ENCODE measurements at places on chromosomes 5 and 9.

- DNase-seq = no peak
Observed at GRCh38 chr5:168773226-168773625, 194.1 kb upstream of the PANK3 start.

DNA sequence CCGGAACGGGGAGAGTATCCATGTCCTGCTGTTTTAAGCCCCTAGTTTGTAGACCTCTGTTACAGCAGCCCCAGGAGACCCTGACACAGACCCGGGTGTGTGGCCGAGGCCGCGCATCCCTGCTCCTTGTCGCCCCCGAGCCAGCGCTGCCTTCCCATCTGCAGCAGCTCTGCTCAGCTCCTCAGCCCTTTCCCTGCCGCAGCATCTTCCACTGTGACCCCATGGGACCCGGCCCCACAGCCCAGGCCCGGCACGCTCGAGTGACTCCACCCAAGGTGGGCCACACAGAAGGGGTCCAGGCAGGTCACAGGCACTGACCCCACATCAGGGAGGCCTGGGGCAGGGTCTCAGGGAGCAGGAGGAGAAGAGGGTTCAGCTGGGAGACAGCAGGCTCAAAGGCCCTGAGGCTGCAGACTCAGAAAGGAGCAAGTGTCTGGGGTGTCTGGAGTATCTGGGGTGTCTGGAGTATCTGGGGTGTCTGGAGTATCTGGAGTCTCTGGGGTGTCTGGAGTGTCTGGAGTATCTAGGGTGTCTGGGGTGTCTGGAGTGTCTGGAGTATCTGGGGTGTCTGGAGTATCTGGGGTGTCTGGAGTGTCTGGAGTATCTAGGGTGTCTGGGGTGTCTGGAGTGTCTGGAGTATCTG is 31.2 kb downstream of the LHX3 start:
- DNase-seq = no peak

- DNase-seq = no peak
Observed at GRCh38 chr5:7824995-7825394, 25.9 kb downstream of the CFAP90 start.

DNA sequence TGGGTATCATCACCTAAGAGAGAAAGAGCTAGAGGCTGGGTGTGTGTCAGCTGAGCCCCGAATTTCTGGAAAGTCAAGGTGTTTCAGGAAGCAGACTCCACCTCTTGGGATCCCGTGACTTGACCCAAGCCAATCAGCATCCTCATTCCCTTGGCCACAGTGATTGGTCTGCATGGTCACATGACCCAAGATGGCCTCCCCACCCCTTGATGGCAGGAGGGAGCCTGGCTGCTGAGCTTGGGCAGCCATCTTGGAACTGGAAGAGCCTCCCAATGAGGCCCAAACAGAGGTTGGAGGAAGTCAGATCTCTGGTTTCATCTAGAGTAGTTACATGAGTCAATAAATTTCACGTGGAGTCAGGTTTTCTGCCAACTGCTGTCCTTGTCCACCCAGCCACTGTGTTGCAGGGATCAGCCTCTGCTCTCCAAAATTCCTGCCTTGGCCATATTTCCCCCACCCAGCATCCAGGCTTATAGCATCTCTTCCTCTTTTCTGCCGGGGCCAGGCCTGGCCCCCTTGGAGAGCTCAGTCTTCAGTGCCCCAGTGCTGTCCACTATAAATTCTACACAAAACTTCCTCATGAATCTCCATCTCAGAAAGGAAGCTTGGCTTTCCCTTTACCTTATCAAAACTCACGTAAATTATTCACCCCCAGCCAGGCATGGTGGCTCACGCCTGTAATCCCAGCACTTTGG is 17.2 kb upstream of the SUSD3 start:
- no peak for DNase-seq

DNA sequence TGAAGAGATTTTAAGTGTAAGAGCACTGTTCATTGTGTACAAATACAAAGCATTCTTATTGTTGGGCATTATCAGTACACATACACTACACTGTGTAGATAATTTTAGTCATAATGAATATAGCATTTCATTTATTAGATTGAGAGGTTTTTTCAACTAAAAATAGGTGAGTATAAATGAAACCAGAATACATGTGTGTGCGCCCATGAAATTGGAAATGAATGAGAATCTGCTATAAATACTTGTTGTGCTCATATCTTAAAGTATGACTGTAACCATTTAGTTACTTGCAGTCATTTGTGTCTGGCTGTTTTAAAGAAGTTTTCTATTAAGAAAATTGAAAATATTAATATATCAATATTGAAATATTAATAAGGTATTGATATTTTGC is 189.0 kb upstream of the MEF2C start:
- DNase-seq = no peak

DNA sequence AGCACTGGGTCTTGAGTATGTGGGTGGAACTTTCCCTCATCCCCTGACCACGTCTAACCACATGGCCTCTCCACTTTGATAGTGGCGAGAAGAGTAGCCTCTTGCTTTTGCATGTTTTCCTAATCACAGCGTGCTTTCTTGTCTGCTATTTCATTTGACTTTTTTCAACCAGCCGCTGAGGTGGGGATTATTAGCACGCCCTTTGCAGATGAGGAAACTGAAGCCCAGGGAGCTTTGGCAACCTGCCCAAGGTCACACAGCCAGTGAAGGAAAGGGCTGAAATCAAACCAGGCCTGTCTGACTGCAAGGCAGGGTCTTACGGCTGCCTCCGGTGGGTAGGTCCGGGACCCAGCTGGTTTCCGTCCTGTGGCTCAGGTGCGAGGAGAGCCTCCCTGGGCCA is 106.5 kb upstream of the MSX2 start:
- DNase-seq = no peak

GRCh38 chr9:71795097-71795813 is 26.9 kb upstream of the CEMIP2 start:
- no peak for DNase-seq

- DNase-seq = no peak
Observed at GRCh38 chr5:1080432-1080831, 31.4 kb downstream of the SLC12A7 start.

GRCh38 chr5:139893873-139894272 is 98.3 kb downstream of the PSD2 start:
- no peak for DNase-seq

DNA sequence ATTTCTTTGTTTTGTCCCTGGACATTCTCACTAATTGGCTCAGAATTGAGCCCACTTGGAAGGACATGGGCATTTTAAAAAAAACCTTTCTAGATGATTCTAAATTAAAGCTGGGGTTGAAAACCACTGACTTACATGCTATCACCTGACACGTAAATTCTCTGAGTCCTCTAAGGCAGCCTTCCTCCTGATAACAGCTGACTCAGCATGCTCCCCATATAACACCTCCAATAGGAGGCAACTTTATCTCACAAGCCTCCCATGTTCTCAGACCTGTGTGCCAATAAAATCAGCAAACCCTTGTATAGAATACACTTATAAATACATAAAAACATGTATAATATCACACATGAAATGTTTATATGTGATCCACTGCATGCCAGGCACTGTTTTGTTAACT is 49.2 kb upstream of the AGXT2 start:
- no peak for DNase-seq

- no peak for DNase-seq
Observed at GRCh38 chr9:123003466-123003865, 30.0 kb upstream of the GPR21 start.

- no peak for DNase-seq
Observed at GRCh38 chr9:4375424-4376200, 75.7 kb upstream of the GLIS3 start.

DNA sequence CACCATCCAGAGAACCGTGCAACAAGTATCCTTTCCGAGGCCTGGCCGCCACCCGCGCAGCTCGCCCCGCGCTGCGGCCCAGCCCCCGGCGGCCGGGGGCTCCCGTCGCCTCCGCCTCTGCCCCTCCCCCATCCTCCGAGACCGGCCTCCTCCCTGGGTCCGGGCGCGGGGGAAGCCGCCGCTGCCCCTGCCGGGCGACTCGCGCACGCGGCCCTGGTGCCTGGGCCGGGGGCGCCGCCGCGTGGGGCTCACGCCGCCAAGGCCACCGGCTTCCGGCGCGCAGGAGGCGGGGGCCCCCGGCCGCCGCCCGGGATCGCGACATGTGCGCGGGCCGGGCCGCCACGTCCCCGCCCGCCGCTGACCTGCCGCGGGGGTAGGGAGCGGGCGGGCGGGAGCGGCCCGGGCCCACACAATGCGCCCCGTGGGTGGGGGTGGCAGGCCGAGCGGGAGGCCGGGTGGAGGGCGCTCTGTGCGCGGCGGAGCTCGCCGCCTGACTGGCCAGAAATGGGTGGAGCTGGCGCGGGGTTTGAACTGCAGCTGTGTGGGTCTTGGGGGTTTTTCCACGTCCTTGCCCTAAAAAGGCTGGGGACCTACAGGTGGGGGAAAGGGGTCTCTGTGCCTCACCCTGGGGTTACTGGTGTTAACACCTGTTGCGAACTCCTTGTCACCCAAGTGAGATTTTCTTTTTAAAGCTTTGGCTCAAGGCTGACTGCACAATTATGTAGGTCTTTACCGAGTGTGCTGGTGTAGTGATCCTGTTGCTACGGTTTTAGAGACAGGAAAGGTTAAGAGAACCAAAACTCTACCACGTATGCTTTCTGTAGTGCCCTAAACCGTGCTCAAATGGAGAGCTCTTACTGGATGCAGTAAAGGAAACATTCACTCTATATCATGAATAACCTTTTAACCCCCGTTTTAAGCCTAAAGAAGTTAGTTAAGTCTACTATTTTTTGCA is 32.3 kb downstream of the TNPO1 start:
- peak; percentile 13 for DNase-seq

DNA sequence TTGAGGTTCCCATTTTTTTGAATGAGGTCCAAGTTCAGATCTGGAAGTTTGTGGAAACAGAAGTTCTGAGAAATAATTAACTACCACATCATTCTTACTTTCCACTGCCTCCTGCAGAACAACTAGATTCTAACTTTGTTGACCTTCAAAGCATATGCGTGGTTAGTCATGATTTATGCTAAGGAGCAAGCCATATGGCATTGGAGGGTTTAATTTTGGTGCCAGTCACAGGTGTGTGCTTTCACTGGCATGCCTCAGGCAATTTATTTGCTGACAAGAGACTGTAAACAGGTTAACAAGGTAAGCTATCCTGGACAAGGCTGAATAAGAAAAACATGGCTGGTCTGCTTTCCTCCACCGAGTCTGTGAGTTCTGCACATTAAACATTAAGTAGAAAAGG is 31.5 kb downstream of the HMHB1 start:
- no peak for DNase-seq

DNA sequence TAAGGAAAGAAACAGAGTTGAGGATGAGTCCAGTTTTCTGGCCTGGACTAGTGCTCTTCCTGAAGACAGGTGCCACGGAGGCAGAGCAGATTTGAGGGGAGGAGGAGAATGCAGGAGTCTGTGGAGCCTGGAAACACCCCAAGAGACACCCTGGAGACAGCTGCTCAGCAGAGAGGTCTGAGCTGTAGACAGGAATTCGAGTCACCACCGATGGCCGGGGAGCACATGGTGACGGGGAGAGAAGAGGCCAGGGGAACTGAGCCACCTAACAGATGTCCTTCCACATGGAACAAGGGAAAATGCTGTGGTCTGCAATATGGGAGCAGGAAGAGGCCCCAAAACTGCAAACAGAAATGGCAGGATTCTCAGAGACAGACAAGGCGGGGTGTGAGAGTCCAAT is 22.9 kb downstream of the CPLX2 start:
- DNase-seq = no peak

GRCh38 chr5:96868603-96869371 is 7.5 kb upstream of the ERAP2 start:
- DNase-seq = no peak

DNA sequence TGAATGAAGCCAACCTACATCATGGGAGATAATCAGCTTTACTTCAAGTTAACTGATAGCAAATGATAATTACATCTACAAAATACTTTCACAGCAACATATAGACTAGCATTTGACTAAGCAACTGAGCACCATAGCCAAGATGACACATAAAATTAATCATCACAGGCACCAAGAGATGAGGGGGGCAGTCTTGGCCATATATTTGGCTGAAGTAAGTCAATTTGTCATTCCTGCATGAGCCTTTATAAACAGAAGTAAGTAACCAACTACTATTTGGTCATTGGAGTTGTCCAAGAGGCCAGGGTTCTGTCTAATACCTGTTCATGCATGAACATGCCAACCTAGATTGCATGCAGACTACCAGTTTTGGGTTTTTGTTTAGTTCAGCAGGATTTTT is 53.6 kb downstream of the PDCD1LG2 start:
- DNase-seq = no peak

- no peak for DNase-seq
Observed at GRCh38 chr5:53445569-53445968, 34.9 kb upstream of the FST start.

DNA sequence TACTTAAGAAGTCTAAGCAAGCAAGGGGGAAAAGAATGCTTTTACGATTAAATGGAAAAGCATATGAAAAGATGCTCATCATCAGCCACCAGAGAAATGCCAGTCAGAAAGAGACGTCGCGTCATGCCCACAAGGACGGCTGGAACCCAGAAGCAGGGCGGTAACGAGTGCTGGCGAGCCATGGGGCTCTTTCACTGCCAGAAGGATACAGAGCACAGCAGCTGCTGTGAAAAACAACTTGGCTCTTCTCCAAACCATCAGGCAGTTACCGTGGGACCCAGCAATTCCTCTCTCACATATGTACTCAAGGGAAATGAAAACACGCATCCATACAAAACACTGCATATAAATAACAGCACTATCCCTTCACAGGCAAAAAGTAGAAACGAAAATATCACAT is 95.5 kb downstream of the CAMSAP1 start:
- no peak for DNase-seq

DNA sequence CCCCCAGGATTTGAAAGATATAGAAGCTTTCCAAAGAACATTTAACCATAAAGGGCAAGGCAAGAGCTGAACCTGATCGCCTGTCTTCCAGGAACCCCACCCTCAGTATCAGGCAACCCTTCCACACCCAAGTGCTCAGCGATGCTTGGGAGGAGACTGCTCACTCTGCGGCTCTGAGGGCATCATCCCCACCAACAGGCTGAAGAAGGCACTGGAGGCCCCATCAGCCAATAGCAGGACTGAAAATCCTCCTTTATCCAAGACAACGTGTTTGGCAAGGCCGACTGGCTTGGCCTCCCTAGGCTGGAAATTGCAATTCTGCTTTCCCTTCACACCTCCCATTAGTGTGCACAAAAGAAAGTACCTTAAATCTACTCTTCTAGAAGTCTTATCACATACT is 1.4 kb upstream of the PPP2CA start:
- no peak for DNase-seq

DNA sequence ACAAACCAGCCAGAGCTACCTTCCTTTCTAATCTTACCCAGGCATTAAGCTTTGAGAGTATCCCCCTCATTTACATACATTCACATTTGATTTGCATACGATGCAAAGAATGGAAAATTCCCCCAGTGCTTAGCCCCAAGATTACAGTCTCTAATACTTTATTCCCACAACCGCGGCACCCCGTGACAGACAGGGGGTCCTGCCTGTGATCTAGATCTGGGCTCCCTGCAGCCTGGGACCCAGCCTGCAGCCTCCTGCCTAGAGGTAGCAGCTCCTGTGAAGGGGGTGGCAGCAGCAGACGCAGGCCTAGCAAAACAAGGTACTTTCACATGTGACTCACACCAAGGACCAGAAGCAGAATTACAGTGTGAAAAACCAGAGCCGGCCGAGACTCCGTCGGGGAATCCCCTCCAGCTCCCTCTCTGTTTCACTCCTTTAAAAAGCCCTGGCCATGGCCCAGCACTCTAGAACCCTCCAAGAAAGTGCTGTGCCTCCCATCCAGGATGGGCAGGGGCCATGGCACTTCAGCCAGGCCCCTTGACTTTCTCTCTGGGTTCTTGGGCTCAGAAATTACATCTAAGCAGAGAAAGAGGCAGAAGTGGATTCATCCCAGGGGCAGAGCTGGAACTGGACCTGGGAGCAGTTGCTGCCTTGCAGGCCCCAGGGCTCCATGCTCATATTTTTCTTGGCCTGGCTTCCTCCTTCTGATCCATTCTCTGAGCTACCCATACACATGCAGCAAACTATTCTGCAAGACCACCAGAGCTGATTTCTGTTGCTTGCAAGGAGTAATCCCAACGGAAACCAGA is 14.0 kb upstream of the TCF7 start:
- peak; percentile 52 for DNase-seq

All from activated CD4-positive, CD25-positive, alpha-beta regulatory T cell (primary cell).